Panc1 (cell line): ENCODE measurements at places on chromosomes 13 and 19.

DNA sequence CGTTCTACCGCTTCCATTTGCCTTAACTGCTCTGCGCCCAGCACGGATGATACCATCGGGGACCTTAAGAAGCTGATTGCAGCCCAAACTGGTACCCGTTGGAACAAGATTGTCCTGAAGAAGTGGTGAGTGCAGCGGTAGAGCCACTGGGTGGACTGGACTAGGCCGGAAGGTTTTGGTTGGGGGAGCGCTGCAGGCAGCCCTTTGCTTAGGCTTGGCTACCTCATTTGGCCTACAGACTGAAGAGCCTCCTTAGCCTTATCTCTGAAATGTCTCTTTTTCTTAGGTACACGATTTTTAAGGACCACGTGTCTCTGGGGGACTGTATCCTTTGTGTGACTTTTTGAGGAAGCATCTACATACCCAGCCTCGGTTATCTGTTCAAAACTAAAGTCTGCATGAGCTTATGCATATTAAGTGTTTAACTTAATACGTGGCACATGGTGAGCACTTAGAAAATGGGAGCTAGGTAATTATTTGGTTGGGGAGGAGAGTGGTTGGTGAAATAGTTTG, 889 bp downstream of the UBL5 start:
- DNase-seq, result no peak

DNA sequence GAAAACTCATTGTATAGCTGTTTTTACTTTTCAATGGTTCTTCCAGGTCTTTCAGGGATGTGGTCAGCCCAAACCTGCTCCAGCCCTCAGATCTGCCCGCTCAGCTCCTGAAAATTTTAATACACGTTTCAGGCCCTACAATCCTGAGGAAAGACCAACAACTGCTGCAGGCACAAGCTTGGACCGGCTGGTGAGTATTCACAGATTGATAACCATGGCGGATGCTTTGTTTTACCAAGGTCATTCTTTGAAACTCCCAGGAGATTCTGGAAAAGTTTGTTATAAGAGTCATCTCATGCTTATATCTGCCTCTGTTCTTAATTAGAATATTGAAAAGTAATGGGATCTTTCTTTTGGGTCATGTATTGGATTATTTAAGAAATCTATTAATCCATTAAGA, 173.5 kb downstream of the DCT start:
- DNase-seq, result no peak

DNA sequence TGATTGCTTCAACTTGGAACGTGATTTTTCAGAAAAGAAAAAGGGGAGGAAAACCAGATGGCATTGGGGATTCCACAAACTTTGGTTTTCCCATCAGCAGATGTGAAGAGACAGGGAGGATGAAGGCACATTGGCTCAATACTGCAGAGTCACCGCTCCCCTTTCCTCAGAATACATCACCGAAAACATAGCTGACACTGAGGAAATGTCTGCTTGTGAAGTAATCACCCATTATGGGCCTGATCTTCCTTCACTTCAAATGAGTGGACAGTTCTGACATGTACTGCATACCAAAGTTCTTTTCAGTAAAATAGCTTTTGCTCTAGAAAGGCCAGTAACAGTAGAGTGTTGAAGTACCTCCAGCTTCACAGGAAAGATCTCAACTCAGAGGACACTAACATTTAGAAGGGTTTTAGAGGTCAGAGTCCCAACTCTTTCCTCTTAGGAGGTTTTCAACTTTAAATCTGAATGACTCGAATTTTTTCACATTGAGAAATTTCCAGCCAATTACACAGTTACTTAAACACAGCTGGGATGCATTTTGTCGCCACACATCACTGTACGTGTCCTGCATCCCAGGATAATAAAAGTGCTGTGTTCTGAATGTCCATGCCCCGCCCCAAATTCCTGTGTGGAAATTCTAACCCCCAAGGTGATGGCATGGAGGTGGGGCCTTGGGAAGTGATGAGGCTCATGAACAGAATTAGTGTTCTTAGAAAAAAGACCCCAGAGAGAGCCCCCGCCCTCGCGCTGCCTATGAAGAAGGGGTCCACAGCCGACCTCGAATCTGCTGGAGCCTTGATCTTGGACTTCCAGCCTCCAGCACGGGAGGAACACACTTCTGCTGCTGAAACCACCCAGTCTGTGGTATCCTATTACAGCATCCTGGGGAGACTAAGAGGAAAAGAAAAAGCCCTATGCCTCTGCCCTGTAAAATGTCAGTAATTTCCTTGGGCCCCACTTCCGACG, 77.7 kb downstream of the COL4A1 start:
- no peak for DNase-seq

DNA sequence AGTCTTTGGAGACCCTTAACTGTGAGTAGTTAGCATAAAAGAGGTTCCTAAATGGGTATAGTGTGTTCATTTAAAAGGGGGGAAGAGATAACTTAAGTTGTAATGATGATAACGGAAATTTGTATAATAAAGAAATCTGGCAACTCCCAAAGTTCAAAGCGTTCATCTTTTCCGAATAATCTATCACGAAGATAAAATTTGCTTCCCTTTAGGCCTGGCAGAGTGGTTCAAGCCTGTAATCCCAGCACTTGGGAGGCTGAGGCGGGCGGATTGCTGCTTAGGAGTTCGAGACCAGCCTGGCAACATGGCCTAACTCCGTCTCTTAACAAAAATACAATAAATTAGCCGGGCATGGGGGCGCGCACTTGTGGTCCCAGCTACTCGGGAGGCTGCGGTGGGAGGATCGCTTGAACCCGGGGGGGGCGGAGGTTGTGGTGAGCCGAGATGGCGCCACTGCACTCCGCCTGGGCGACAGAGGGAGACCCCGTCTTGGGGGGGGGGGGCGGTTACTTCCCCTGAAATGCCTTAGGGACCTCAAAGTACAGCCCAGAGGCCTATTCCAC, 934 bp downstream of the N4BP2L2 start:
- DNase-seq, result no peak

DNA sequence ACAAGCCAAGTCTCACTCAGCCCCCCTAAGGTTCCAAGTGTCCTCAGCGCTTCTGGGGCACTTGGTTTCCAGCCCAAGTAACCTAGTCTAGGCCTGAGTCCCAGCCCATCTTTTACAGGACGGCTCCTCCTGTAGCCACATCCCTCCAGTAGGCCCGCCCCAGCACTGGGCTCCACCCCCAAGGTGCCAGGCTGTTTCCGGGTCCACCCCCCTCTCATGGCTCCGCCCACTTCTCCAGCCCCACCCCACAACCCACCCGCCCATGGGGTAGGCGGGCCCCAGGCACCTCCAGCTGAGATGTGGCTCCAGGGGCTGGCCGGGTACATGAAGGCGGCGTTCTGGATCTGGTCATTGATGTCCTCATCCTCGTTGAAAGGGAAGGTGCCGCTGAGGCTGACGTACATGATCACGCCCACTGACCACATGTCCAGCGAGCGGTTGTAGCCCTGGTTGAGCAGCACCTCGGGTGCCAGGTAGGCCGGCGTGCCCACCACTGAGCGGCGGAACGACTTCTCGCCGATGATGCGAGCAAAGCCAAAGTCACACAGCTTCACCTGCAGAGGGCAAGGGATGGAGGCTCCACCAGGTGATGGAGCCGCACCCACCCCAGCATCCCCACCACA, 17.2 kb upstream of the DACT3 start:
- DNase-seq, result no peak

DNA sequence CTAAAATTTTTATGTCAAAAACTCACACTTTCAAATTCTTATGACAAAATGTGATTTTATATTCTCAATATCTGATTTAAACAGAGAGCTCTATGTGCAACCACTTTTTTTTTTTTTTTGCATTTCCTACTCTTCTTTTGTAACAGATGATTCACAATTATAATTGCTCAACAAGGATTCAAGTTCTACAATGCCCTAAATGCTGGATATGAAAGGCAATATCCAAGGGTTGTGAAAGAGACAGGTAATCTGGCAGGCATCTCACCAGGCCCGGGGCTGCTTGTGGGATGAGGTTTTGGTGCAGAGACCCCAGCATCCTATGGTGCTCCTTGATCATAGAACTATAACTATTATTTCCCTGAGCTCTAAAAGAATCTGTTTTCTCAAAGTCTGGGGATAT, 363.6 kb upstream of the NBEA start:
- no peak for DNase-seq

- DNase-seq, result no peak
These were observed 132.1 kb upstream of the ATXN8OS start for GRCh38 chr13:69975496-69975895.

DNA sequence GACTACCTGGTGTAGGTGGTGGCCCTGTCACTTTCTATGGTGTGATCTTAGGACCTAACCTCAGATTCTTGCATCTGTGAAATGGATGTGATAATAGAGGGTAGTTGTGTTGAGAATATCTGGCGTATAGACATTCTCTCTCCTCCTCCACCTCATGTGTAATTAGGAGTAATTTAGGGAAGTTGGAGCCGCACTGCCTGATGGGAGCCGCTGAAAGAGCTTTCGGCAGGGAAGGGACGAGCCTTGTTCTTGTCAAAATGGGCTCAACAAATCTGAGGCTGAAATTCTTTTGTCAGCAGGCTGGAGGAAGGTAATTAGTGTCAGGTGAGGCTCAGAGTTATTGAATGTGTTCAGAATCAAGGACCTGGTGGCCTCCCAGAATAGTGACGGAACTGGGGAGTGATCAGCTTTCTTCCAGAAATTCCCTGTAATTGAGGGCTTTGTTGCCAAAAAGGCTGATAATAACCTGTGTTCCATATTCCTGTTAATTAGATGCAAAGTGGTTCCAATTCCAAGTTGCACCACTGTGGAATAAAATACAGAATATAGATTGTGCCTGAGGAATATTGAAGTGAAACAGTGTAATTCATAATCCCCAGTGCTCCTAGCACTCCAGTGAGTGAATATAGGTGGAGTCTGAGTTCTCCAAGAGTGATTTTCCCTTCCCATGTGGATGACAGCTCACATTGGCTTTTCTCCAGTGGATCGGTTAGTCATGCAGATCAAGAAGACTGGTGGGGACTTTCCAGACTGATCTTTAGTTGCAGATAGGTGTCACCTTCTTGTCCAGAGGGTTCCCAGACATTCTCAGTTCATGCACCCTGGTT, 47.5 kb downstream of the SPATA13 start:
- DNase-seq, result no peak

DNA sequence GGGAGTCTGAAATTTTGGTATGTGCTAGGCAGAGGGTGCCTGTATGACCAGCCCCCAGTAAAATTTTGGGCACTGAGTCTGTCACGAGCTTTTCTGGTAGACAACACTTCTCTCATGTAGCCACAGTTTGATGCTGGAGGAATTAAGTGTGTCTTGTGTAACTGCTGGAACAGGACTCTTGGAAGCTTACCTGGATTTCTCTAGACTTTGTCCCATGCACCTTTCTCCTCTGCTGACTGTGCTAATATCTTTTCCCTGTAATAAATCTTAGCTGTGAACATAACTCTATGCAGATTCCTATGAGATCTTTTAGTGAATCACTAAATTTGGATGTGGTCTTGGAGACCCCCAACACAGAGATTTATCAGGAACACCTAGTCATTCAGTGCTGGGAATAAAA, 13.8 kb downstream of the RNF6 start:
- DNase-seq, result no peak
